ENCODE measurements at places on chromosomes 12 and 14.

GRCh38 chr14:103856105-103856504 lies 8.7 kb upstream of the PPP1R13B start:
- no peak for DNase-seq

- no peak for DNase-seq
These were observed 21.5 kb downstream of the CPSF2 start for GRCh38 chr14:92143309-92143708.

GRCh38 chr12:77342253-77342652 lies 276.9 kb upstream of the E2F7 start:
- no peak for DNase-seq

DNA sequence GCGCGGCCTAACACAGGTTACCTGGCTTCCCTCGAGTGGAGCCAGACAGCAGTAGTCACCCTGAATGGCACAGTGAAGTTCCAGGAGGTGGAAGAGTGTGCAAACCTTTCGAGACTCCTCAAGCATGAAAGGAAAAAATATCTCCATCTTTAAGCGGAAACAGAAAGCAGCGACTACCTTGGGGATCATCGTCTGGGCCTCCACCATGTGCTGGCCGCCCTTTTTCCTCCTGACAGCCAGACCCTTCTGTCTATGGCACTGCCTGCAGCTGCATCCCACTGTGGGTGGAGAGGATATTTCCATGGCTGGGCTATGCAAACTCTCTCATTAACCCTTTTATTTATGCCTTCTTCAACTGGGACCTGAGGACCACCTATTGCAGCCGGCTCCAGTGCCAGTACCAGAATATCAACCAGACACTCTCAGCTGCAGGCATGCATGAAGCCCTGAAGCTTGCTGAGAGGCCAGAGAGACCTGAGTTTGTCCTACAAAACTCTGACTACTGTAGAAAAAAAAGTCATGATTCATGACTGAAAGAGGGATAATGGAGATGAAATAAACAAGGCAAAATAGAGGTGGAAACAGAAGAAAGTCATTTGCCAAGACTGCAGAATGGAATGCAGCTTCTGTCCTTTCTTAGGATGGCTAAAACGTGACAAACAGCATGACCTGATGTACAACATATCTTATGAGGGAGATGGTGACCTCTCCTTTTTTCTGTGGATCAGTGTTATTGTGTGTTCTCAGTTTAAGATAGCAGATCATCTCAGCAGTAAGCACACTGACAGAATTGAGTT lies 2.4 kb upstream of the HEBP1 start:
- DNase-seq = no peak

DNA sequence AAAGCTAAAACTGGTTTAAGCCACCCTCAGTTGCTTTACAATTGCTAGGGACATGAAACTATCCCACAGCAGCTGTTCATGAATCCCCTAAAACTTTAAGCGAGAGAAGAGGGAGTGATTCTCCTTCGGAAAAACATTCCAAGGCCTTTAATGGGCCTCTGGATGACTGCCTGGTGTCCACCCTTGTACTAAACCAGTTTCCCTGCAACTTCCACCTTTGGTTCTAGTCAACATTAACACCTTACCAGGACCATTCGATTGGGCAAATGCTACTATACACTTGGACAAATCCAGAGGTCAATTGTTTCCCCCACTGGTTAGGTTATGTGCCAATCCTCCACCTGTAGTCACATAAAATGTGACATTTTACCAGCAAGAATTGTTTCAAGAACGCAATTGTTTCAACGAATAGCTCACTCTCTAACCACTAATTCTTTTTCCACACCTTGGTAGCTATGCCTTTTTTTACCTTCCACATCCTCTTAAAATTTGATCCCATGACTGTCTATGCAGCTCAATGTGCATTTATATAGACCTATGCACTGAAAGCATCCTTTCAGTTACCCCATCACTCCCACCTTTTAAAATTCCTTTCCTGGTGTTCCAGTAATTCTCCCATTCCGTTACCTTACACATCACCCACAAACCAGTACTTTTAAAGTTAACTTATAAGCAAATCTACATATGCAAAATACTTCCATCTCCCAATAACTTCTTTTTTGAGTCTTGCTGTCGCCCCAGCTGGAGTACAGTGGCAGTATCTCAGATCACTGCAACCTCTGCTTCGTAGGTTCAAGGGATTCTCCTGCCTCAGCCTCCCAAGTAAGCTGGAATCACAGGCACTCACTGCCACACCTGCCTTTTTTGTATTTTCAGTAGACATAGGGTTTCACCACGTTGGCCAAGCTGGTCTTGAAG lies 3.6 kb downstream of the UBC start:
- DNase-seq = peak; percentile 10

- no peak for DNase-seq
These were observed 133.6 kb upstream of the SLC38A2 start for GRCh38 chr12:46506198-46506597.

GRCh38 chr14:104567141-104567956 lies 12.2 kb upstream of the C14orf180 start:
- DNase-seq = no peak

DNA sequence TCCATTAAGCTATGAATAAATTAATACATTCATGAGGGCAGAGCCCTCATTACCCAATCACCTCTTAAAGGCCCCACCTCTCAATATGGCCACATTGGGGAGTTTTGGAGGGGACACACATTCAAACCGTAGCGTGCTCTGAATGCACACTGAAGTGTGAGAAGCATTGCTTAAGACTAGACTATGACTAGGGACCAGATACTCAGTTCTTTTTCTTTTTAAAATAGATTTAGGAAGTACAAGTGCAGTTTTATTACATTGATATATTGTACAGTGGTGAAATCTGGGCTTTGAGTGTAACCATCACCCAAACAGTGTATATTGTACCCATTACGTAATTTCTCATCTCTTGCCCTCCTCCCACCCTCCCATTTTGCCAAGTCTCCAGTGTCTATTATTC lies 21.0 kb upstream of the JDP2 start:
- DNase-seq = no peak

- no peak for DNase-seq
These were observed 162.4 kb downstream of the KICS2 start for GRCh38 chr12:64059685-64060084.

GRCh38 chr12:110689281-110690126 lies 589 bp upstream of the HVCN1 start:
- peak; percentile 69 for DNase-seq
